ENCODE measurements at places on chromosomes 2 and 18.

GRCh38 chr2:1010415-1010930 is 59.8 kb downstream of the SNTG2 start:
- DNase-seq: no peak

DNA sequence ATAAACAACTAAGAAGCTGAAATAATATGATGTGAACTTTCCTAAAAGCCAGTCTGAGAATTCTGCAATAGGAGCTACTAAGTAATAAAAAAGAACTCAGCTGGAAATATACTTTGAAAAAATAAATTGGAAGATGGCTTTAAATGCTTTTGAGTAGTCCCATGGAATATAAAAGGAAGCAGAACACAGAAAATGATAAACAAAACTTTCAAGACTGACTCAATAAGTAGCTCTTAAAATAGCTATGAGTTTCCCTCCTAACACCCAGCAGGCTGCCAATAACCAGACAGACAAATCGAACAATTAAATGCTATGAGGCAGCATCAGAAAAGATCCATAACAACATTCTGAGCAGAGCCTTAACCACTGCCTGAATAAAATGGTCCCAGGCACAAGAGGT is 319.9 kb downstream of the DPP10 start:
- no peak for DNase-seq

DNA sequence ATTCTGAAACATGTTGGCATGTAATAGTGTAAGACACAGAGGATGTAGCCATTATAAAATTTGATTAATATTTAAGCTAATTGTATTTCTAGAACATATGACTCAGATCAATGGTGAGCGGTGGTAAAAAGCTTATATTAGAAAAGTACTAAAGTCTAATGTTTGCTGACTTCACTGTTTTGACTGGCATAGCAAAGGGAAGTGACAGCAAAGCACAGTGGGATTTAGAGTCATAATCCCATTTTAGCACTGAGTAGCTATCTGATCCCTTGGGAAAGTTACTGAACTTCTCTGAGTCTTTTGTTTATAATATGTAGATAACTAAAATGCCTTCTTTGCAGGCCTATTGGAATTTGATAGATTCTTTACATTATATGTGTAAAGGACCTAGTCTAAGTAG is 60.4 kb downstream of the KIAA1328 start:
- DNase-seq: no peak

GRCh38 chr2:127439343-127439742 is 21.1 kb downstream of the PROC start:
- no peak for DNase-seq

DNA sequence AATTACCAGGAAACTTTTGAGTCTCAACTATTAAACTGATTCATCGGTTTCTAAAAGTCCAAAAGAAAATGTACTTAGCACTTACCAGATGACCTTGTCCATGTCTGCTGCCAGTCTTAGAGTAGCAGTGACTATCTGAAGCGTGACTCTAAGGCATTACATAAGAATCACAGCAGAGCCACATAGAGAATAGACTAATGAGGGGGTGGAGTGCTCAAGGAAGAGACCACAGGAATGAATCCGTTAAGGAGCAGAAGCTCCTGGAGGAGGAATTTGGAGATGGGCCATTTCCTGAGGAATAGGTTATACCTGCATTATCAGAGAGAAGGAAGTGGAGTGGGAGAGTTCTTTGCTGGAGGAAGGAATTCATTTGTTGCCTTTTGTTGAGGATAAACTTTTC is 116.0 kb downstream of the MAP3K20 start:
- DNase-seq: no peak

- DNase-seq: no peak
Measured at GRCh38 chr2:119888680-119889079, 124.2 kb upstream of the EPB41L5 start.

DNA sequence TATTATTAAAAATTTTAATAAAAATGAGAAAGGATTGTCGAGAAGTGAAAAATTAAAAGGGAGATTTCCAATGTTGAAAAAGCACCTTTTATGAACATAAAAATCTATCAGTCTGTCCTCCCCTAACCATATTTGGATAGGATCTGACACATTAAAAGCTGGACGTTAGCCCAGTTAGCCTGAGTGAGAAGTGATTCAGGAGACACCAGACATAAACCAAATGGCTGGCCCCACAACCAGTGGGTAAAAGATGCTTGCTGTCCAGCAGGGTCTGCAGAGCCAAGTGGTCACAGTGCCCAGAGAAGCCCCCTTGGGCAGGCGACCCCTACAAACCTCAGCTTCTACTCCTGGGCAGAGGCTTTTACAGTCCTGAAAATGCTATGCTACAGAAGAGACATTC is 253.8 kb upstream of the LYPD1 start:
- no peak for DNase-seq

- no peak for DNase-seq
Measured at GRCh38 chr2:146982393-146982846, 862.4 kb upstream of the ACVR2A start.

- peak; percentile 14 for DNase-seq
Measured at GRCh38 chr2:109030870-109031475, 42.0 kb upstream of the EDAR start.

DNA sequence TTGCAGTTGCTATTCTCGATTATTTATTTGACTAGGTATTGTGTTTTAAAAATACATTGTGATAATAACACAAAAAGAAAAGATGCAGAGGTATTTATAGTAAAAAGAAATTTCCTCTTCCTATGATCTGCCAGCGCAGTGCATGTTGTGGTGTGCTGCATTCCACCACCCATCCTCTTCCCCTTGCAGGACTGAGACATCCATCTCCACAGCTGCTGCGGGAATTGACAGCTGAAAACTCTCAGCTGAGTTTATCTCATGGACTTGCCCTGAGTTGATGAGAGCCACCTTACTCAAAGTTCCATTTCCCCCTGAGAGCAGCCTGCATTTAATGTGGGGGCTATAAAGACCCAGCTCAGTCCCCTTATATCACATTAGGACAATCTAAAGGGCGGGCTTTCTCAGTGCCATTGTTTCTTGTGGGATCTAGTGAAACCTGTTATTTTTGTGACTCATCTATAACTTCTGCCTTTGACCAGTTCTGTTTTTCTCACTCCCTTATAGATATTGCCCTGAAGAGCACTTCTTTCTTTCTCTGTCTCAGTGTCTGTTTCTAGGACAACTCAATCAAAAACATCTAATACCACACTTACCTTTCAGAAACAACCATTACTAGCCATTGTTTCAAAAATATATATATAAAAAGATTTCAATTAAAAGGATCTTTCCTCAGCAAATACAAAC is 698.5 kb downstream of the NR4A2 start:
- no peak for DNase-seq

- DNase-seq: no peak
Measured at GRCh38 chr2:10211844-10212422, 89.4 kb downstream of the RRM2 start.

GRCh38 chr2:7117076-7117475 is 199.9 kb downstream of the RNF144A start:
- DNase-seq: no peak

- no peak for DNase-seq
Measured at GRCh38 chr2:240287496-240288086, 147.1 kb upstream of the OTOS start.

- DNase-seq: peak; percentile 76
Measured at GRCh38 chr2:181393472-181393871, 63.7 kb upstream of the ITGA4 start.

GRCh38 chr18:58823412-58823811 is 41.3 kb upstream of the ZNF532 start:
- DNase-seq: no peak

GRCh38 chr18:48036641-48037421 is 106.4 kb upstream of the SMAD2 start:
- DNase-seq: no peak

GRCh38 chr2:137000811-137001210 is 235.5 kb downstream of the THSD7B start:
- no peak for DNase-seq

DNA sequence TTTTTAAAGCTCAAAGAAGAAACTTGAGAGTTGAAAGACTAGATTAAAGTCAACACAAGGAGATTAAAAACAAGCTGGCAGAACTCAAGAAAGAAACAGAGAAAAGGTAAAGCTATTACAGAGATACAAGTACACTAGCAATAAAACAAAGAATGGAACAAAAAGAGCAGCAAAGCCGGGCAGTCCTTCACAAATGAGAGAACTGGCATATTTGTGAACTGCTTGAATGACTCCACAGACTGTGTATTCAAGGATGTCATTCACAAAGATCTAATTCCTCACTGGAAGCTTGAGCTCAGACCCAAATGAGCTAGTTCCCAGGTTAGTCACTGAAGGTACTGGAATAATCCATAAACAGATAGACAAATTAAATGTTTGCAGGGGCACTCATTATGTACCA is 318.0 kb downstream of the MYCN start:
- DNase-seq: no peak

DNA sequence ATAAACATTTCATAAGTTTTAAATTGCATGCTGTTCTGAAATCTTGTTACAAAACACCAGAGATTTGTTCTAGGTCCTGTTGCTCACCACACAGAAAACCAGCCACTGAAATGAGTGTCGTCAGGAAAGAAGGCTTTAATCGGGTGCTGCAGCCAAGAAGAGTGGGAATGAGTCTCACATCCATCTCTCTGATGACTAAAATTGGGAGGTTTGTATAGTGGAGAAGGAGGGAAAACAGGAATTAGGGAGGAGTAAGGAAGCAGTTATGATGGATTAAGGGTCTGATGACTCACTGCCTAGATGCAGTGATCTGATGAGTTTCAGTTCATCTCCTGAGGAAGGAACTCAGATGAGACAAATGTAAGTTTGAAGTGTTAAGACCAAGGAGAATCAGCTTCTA is 42.1 kb upstream of the GPR39 start:
- no peak for DNase-seq

- no peak for DNase-seq
Measured at GRCh38 chr2:221125691-221126090, 446.4 kb downstream of the EPHA4 start.

- no peak for DNase-seq
Measured at GRCh38 chr18:35141077-35141476, 99.8 kb upstream of the ZNF397 start.

DNA sequence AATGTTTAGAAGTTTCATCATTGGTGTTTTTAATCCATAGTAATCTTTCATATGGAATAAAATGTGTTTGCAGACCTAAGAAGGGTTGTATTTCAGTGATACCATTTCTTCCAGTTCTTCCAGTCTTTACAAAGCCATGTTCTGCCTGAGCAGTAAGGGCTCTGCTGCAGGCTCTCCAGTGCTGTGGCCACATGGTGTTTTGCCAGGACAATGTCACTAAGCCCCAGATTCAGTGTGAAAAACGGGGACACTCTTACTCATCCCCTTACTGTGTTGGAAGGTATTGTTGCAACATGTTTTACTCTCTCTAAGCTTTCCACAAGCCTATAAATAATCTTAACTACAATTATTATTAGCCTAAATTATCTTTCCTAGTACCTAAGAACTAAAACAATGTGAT is 481.4 kb upstream of the CDH7 start:
- no peak for DNase-seq

DNA sequence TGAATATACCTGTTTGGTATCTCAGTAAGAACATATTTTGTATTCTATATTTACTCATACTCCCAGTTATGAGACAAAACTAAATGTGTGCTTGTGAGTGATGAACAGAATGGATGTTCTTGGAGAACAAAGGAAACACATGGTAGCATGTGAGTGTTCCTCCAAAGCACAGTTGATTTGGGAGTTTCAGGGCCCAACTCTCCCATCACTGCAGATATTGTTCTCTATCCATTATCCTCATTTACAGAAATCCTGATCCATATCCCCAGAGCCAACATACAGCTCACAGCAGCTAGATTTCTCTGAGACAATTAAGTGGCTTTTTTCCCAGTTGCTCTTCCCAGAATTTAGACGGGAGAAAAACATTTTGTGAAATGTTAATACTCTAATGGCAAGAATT is 75.6 kb upstream of the MAPRE2 start:
- DNase-seq: no peak

- no peak for DNase-seq
Measured at GRCh38 chr18:2049986-2050385, 521.3 kb downstream of the METTL4 start.

DNA sequence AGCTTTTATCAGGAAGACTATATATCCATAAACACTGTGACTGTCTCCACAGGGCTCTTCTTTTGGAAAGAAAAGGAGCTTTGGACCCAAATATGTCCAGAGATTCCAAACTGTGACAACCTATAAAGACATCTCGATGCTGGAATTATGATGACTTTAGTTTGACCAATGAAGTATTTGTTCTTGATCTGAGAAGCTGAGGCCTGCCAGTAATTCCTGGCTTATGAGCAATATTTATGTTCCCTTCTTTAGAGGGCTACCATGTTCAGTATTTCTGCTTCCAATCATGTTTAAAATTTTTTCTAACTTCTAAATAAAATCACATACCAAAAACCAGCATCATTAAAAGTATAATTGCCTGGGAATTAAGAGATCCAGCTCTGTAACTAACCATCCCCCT is 41.1 kb downstream of the FEZ2 start:
- DNase-seq: no peak

GRCh38 chr2:17162713-17163112 is 355.5 kb downstream of the RAD51AP2 start:
- no peak for DNase-seq

DNA sequence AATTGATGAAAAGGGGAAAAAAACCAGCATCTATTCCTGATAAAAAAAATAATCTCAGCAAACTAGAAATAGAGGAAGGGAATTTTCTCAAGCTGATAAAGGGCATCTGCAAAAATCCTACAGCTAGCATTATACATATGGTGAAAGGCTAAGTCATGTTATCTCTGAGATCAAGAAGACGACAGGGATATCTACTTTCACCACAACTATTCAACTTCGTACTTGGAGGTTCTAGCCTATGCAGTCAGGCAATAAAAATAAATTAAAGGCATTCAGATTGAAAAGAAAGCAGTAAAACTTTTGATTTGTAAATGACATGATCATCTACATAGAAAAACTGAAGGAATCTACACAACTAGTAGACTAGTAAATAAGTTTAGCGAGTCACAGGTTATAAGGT is 58.2 kb downstream of the CAB39 start:
- DNase-seq: no peak

GRCh38 chr18:56469582-56469981 is 168.8 kb downstream of the TXNL1 start:
- no peak for DNase-seq

GRCh38 chr2:8328217-8328616 is 353.6 kb upstream of the ID2 start:
- DNase-seq: no peak

DNA sequence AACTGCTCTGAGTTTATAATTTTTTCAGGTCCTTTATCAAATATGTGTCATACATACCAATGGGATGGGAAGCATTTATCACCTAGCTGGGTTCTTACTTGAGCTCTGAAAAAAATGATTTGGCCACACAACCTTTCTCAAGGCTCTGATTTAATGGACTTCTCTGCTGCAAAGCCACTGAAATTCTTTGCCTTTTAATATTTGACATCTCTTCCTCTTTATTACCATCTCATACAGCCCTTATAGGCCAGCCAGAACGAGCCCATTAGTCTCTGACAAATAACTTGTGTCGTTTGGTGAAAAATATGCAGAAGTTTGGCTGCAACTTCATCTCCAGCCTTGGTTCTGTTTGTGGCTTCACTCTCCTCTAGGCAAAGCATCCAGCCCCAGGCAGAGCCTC is 249.1 kb downstream of the ATAD2B start:
- DNase-seq: no peak

- no peak for DNase-seq
Measured at GRCh38 chr18:25097057-25097456, 254.9 kb downstream of the ZNF521 start.
